MG63 (cell line): ENCODE measurements at places on chromosomes 3 and 15.

- no peak for DNase-seq
These were observed 14.4 kb downstream of the ATP10A start for GRCh38 chr15:25848784-25849156.

GRCh38 chr3:188360364-188360881, 206.5 kb downstream of the LPP start:
- no peak for DNase-seq

- DNase-seq = peak; percentile 57
These were observed 21.6 kb upstream of the PSTPIP1 start for GRCh38 chr15:76973362-76973743.

- DNase-seq = no peak
These were observed 8.8 kb upstream of the SEMA7A start for GRCh38 chr15:74442604-74443003.

DNA sequence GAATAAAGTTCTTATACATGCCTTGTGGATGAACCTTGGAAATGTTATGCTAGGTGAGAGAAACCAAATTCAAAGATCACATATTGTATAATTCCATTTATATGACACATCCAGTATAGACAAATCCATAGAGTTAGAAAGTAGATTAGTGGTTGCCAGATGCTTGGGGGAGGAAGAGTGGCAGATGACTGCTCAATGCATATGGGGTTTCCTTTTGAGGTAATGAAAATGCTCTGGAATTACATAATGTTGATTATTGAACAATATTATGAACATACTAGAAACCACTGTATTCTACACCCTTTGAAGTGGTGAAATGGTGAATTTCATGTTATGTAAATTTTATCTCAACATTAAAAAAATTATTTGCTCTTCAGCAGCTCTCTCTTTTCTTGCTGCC, 100.8 kb downstream of the DHX36 start:
- no peak for DNase-seq

DNA sequence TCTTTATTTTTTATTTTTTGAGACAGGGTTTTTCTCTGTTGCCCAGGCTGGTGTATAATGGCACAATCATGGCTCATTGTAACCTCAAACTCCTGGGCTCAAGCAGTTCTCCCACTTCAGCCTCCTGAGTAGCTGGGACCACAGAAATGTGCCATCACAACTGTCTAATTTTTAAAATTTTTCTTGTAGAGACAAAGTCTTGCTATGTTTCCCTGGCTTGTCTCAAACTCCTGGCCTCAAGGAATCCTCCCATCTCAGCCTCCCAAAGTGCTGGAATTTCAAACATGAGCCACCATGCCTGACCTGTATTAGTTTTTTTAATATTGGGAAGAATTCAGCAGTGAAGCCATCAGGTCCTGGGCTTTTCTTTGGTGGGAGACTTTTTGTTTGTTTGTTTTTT, 13.6 kb upstream of the CLDN11 start:
- no peak for DNase-seq

DNA sequence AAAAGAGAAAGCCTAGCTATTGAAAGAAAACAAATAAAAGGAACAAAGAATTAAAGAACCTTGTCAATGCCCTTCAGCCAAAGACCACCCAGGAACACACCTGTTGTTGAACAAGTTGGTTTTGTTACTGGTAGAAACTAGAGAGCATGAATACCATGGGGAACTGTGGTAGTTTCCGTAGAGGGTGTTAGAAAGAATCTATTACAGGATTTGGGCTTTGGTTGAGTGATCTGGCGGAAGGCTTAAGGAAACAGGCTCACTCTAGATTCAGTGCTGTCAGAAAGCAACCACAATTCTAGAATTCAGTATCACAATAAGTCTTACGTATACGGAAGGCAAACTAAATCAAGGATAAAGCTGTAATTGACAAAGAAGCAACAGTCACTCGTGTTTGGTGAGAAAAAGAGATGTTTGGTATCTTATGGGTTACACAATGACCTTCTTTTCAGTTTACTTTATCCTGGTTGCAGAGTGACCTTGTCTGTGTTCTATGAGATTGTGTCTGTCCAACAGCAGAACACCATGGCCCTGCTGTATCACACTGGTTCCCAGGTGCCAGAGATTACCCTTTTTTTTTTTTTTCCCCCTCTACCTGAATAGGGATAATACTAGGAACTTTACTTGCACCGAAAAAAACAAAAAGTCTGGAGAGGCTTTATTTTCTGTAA, 265.9 kb downstream of the SHQ1 start:
- no peak for DNase-seq

DNA sequence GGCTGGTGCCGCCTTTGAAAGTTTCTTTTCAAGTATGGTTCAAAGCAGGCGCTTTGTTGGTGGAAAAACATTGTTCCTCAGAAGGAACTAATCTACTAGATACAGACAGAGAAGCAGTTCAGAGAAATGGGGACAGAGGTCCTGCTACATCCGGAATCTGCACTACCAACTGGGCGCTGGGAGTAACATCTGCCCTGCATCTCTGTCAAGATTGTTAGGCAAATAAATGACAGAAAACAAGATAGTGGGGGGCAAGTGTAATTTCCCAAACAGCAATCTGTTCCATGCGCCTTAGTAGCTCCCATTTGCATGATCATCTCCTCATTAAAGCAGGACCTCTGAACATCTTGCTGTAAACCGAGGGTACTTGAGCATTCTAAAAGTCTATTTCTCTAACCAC, 17.4 kb downstream of the TLE3 start:
- no peak for DNase-seq

- no peak for DNase-seq
These were observed 36.9 kb downstream of the TXNRD3 start for GRCh38 chr3:126618021-126618420.

- DNase-seq = no peak
These were observed 152.4 kb downstream of the LEKR1 start for GRCh38 chr3:156978481-156978961.

DNA sequence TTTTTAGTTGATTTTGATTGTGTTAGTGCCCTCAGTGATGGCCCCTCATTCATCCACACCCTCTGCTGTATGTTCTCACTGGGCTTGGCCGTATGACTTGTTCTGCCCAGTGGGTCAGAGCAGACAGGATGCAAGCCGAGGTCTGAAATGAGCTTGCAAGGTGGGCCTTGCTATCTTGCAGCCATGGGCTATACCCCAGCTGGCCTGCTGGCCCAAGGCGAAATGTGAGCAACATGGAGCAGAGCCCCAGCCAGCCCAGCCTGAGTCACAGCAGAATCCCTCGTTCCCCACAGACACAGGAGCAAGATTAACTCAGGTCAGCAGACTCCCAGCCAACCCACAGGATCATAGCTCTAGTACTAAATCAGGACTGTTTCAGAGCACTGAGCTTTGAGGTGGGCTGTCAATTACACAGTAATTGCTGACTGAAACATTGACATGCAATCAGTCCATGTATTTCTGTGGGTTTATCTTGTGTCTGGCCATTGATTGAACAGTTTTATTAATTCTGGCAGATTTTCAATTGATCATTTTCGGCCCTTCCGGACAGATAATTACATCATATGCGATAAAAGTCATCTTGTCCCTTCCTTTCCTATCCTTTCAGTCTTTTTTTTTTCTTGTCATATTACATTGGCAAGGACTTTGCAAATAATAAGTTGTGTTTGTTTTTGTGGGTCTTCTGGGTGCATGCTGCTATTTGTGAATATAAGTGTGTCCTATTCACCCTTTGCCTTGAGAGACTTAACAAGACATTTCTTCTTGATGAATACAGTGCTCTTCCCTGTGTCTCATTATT, 27.1 kb downstream of the KLF15 start:
- DNase-seq = no peak

DNA sequence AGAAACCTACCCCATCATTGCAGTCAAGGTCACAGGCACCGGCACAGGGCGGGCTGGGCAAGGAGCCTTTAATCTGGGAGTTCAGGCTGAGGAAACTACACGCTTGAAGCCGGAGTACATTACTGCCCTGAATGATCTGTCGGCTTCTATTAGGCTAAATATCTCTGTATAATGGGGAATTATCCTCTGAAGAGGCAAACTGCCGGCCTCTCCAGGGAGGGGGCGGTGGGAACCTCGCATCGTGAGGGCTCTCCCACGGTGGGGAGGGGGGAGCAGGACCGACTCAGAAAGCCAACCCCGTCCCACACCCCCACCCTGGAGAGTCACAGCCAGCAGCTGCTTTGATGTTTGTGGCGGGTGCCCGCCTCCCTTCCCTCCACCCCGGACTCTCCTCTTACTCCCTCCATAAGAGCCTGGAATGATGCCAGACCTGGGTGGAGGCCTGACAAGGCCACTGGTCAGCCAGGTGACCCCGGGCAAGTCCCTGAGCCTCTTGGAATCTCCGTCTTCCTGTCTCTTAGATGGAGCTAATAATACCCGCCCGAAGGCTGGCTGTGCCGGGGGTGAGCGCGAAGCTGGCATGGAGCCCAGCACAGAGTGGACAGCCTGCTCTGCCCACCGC, 63.4 kb upstream of the LINGO1 start:
- no peak for DNase-seq

- DNase-seq = no peak
These were observed 231.5 kb upstream of the SETMAR start for GRCh38 chr3:4071481-4072184.

- DNase-seq = peak; percentile 34
These were observed 1.3 kb upstream of the SPTSSB start for GRCh38 chr3:161372321-161373260.

DNA sequence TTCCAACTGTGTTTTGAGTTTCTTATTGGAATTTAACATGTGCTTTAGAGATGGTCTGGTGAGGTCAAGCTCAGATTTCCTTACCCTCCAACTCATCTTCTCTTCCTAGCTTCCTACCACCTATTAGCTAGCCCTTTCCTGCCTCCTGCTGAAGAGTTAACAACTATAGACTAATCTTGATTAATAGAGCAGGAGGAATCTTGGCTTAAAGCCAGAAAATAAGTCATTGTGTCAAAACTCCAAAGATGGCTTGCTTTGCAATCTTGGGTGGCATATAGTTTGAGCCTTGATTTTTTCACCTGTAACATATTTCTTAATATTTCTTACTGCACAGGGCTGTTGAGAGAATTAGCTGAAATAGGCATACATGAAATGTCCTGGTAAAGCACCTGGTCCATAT, 27.3 kb downstream of the BCL2L10 start:
- no peak for DNase-seq

GRCh38 chr3:23966328-23966727, 21.2 kb downstream of the NR1D2 start:
- DNase-seq = no peak

- no peak for DNase-seq
These were observed 36.5 kb downstream of the QTRT2 start for GRCh38 chr3:114093016-114093380.

DNA sequence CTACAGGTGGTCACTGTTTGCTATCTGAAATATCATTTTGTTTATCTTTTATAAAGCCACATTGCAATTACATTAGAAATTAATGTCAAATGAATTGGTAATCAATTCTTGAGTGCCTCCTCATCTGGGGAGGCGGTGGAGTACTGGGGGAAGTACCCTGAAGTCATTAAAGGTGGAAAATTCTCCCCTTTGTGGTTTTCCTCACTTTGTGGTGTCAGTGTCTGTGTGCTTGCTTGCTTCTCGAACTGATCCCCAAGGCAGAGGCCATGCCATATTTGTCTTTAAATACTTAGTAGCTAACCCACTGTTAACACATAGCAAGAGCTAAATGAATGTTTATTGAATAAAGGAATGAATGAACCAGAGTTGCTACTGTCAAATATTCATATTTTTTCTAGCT, 40.5 kb upstream of the CCK start:
- DNase-seq = no peak

GRCh38 chr3:30146978-30147377, 459.4 kb upstream of the TGFBR2 start:
- DNase-seq = no peak

DNA sequence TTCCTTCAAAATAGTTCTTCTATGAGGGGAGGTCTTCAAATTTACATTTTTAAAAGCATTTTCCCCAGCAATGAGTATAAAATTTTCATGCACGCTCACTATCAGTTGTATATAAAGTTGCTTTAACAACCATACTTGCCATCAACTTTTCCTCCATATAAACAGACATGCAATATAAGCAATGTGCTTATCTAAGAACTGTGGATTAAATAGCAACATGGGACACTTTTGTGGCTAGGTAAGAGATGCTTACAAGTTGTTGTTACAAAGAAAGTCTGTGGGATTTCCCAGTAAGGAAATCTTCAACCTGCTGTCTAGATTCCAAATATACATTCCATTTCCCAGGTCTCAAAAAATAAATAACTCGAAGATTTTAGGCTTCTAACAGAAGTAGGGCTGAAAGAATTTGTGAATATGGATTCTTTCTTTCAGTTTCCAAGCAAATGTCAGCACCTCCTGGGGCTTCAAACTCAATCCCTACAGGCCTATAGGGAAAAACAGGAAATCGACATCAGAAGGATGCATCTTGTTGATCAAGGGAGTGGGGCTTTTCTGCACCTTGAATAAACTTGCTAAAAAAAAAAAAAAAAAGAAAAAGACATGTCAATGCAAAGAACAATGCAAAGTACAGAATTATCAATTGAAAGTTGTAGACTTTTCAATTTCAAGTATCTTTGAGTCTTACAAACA, 16.1 kb downstream of the TNIK start:
- no peak for DNase-seq

- no peak for DNase-seq
These were observed 11.4 kb downstream of the SACM1L start for GRCh38 chr3:45700570-45701073.

GRCh38 chr15:86837294-86838061, 757.8 kb downstream of the AGBL1 start:
- no peak for DNase-seq

- DNase-seq = no peak
These were observed 100.8 kb downstream of the EEFSEC start for GRCh38 chr3:128254066-128254590.

DNA sequence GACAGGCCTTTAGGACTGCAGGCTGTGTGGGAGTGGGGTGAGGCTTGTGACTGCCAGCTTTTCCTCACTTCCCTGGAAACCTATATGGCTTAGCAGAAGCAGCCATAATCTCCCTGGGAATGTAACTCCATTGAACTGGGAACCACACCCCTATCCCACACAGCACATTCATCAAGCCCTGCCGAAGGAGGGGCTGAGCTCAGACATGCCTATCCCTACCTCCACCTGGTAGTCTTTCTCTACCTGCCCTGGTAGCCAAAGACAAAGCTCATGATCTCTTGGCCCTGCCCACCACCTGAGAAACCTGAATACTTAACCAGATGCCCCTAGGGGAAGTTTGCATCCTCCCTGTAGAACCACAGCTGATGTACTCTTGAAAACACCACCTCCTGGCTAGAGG, 219.8 kb downstream of the UNC13C start:
- DNase-seq = no peak

GRCh38 chr15:77066971-77067690, 3.8 kb downstream of the TSPAN3 start:
- no peak for DNase-seq

DNA sequence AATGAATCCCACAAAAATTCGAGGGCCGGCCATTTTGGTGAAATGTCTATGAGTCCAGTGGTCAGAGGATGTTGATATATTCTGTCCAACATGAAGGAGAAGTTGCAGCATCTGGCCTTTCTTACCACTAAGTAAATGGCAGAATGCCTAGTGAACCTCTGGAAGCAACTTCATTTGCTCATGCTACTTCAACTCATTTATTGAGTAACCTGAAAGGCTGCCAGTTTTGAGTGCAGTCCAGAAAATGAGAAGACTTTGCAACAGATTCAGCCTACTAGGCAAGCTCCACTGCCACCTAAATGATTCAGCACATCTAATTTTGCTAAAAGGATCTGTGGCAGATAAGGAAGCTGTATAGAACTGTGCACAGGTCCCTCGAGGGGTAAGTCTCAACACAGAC, 265.0 kb downstream of the OPA1 start:
- DNase-seq = peak; percentile 86

- peak; percentile 64 for DNase-seq
These were observed 1.7 kb downstream of the HYAL2 start for GRCh38 chr3:50320853-50321335.

- no peak for DNase-seq
These were observed 1.2 kb downstream of the COL8A1 start for GRCh38 chr3:99639579-99639978.
